MV-4-11 (cell line): ENCODE measurements at places on chromosomes 7 and 10.
A peak's percentile ranks its signal among the peaks of the same experiment; 100 is the strongest.

DNA sequence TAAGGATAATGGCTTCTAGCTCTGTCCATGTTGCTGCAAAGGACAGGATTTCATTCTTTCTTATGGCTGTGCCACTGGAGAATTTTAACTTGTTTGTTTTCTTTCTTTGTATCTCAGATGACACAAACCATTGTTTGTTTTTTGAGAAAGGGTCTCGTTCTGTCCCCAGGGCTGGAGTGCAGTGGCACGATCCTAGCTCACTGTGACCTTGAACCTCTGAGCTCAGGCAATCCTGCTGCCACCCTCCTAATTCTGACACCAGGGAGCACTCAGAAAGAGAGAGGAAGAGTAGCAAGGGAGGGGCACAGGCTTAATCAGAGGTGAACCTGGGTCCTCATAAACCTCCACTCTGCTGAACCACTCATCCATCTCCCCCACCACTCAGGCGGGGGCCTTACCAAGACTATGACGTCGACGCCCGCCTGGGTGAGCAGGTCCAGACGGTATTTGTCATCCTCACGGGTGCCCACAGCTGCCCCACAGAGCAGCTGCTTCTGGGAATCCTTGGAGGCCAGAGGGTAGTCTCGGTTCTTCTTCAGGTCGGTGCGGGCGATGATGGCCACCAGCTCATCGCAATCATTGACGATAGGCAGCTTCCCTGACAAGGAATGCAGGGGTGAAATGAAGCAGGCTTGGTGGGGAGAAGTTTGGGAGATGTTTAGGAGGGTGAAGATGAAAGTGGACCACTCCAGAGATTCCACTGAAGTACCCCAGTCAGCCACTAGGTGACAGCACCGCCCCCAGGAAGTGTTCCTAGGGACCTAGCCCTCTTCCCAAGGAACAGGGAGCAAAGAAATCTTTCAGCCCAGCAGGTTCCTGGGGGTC, 11.6 kb downstream of the IMPDH1 start:
- DNase-seq: no peak

- peak; percentile 56 for DNase-seq
Measured at GRCh38 chr10:6600224-6600987, 20.3 kb upstream of the PRKCQ start.

DNA sequence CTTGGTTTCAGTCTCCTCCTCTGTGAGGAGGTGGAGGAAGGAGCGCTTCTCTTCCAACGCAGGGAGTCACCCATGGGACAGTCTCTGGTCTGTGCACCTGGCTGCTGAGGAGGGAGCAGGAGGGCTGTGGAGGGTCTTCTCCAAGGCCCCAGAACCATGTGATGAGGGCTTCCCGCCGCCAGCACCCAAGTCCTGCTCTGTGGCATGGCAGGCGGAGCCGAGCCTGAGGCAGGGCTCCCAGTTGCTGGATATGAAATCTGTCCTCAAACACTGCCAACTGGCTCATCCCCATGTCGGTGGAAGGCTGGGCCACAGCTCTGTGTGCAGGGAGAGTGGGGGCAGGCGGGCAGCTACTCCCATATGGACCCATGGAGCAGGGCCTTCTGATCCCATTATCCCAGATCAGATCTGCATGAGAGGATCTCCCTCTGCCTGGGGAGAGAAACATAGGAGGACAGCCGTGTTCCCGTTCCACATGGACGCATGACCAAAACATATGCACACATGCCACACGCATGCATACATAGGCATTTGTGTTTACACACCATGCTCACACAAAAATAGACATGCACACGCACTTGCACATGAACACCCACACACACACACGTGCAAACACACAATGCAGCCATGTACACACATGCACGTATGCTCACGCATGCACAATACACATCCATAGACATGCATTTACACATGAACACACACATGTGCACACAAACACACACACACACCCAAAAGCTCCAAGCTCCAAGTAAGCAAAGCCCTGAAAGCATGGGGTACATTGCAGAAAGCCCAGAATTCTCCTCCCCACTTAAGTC, 38.8 kb upstream of the EN2 start:
- DNase-seq: no peak

- no peak for DNase-seq
Measured at GRCh38 chr7:84844771-84845170, 342.1 kb downstream of the SEMA3D start.

GRCh38 chr7:150403376-150404171, 24.4 kb downstream of the ZNF775 start:
- DNase-seq: no peak

DNA sequence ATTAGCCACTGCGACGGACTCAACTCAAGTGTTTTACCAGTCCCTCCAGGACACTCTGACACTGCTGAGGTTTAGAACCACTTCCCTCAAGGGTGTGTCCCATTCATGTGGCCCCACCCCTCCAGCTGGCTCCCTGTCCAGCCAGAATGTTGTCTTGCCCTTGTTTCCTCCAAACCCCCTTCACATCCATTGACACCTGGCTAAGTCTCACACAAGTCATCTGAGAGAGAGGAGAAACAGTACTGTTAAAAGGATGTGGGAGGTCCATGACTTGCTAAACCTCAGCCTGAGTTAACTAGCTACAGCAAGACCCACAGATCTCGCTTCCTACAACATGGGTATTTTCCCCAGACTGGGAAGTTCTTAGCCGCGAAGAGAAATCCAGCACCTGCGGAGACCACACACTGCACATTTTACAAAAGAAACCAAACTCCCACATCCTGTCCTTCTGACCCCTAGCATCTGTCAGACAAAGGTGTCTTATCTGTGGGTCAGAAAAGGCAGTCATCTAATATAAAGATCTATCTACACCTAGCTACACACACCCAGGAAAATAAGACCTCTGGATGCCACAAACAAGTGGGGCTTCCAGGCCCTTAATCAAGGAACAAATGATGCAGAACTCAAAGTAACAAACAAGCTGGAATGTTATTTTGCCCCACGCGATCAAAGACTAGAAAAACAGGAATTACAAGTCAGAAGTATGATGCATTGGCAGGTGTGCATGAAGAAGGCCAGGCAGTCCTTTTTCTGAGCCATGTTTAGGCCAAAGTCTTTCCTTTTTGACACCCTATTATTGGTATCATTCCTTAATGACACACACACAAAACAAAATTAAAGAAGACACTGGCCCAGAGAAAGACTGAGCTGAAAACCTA, 13.9 kb downstream of the OSBPL3 start:
- peak; percentile 51 for DNase-seq

DNA sequence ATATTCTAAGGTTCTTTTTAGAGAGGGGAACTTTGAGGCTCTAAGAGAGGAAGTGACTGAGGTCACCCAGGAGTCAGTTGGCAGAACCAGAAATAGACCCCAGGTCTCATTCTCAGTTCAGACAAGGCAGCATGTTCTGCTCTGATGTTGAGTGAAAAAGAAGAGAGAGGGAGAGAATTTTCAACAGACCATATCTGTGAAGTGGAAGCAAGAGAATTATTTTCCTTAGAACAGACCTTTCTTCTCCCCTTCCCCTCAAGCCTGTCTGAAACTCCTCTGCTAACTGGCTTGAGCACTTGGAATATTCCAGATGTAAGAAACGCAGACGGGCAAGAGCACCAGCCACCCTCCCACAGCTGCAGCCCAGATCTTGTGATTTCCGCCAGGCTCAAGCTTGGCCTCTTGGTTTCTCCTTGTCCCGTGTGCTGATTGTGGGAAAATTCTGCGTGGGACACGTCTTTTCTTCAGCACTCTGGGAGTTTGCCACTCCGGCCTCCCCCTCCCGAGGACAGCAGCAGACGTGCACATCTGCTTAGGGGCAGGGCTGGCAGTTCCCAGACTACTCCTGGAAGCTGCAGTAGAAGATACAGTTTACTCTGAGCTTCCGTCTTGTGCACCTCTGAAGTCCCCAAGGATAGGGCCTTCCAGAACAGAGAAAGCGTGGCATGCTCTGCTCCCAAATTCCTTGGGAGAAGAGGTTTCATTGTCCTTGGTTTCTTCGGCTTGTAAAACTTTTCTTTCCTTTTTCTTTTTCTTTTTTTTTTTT, 22.7 kb upstream of the IKZF1 start:
- DNase-seq: peak; percentile 85

GRCh38 chr7:13016592-13017332, 329.3 kb downstream of the ARL4A start:
- no peak for DNase-seq

DNA sequence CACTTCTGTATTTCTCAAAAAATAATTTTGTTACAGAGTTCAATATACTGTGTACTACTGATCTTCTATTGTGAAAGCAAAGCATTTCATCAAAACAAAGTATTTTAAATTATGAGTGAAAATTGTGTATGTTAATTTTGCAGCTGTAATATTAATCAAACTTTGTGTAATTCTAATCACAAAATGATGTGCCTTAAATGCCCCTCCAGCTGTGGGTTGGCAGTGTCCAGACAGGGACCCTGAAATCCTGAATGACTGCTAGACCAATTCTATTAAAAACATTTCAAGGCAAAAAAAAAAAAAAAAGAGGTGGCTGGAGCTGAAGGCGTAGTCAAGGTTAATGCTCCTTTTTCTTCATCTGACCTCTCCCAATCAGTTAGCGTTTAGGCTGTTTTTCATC, 36.2 kb downstream of the SCD start:
- DNase-seq: no peak

DNA sequence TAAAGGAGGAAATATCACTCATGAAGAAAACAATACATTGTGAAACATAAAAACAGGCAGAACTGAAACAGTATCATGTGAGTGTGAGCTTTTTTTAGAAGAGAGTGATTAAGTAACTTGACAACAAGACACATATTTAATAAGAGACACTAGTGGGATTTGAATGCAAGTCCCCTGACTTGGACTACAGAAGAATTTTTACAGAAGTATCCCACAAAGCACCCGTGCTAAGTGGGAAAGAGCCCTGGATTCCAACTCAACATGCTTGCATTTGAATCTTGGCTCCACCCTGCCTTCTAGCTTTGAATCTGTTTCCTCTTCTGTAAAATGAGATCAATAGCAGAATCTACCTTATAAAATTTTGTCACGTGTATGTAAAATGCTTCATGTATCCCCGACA, 166.2 kb downstream of the ZNF365 start:
- DNase-seq: peak; percentile 85

DNA sequence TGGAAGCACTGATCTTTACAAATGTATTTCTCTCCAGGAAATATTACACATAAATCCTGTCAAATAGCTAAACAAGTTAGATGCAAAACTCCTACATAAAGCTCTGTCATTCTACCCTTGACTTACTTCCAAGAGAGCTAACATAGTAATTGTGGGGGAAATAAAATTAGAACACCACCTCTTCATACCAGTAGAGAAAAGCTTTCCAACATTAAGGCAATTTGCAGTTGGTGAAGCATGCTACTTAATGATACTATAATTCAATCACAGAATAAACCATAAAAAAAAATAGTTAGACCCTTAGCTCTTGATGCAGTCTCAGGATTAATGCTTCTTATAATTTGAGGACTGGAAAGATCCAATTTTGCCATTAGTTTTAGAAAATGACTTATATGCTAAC, 35.2 kb downstream of the SEMA3A start:
- DNase-seq: no peak

GRCh38 chr7:19677180-19677579, 31.7 kb downstream of the POLR1F start:
- DNase-seq: peak; percentile 90

- DNase-seq: no peak
Measured at GRCh38 chr7:1946773-1947450, 276.8 kb downstream of the ELFN1 start.

DNA sequence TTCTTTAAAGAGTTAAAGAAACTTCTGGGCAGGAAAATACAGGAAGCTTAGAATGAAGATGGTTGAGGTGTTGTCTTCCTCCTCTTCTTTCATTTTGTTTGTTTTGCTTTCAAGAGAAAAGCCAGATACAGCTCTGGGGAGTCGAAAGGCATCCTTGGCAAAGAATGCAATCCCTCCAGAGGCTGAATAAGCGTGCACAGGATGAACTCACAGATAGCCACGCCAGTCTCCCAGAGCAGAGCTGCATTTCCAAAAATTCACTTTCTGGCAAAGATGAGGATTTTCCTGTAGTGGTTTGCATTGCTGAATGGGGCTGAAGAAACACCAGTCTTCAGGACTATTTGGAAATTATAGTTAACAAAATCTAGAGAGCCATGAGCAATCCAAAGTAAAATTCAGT, 336.4 kb downstream of the NRG3 start:
- DNase-seq: no peak

DNA sequence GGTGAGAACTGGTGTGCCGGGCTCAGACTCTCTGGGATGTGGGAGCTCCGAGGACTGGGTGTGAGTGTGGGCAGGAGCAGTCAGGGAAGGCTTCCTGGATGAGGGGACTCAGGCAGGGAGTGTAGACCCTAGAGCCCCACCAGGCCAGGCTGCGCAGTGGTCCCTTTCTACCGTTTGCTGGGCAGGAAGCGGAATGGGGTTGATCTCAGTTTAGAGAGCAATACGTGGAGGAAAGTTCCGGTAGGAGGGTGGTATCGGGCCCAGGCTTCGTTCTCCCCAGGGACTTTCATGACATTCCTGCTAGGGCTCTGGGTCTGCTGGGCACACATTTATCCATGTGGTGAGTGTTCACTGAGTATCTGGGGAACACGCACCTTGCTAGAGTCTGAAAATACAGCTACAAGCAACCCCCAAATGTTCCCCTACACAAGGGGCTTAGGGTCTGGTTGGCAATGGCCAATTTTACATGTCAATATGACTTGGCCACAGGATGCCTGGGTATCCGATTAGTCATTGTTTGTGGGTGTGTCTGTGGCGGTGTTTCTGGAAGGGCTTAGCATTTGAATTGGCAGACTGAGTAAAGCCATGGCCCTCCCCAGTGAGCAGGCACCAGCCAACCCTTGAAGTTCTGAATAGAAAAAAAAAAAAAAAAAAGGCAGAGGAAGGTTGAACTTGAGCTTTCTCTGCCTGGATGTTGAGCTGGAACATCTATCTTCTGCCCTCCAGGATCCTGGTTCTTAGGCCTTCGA, 20.8 kb downstream of the GHRHR start:
- DNase-seq: peak; percentile 69

- no peak for DNase-seq
Measured at GRCh38 chr7:41323806-41324205, 379.1 kb downstream of the INHBA start.

DNA sequence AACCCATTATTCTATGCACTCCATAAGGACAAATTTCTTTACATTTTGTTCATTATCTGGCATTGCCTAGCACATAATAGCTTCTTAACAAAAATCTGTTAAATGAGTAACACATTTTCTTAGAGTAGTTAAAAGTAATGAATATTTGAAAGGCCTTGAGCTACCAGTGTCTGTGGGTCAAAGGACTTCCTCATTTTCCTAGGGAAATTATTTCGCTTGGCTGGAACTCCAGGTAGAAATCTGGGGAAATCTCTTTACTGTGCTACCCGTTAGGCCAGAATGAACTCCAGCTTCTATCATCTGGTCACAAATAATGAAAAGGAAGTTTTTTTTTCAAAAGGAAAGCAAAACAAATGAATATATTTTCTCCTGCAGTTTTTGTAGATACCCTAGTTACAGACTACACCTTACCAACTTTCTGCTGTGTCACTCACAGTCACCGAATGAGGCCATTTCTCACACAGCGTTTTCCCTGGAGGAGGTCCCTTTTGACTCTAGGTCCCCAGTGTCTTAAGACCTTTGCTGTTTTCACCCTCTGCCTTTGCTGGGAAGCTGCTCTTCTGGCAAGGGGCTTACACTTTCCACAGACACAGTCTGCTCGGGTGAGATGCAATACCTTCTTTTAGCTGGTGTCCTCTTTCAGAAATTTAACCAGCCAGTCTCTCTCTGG, 1.6 kb downstream of the SAMD9L start:
- DNase-seq: no peak
